ENCODE measurements at places on chromosomes 7 and 10.
A peak's percentile ranks its signal among the peaks of the same experiment; 100 is the strongest.

DNA sequence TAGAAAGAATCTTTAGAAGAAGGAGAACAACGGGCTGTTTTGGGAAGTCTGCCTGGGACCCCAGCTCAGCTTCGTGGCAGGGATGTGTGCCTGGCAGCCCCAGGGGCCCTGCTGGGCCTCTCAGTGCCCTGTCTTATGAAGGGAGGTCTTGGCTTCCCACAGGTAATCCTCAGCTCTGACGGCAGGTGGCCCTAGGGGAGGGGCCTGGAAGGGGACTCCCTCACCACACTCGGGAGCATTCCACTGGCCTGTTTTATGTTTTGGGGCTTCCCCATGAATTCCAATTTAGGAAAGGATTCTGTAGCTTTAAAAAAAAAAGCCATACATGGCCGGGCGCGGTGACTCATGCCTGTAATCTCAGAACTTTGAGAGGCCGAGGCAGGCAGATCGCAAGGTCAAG lies 3.0 kb upstream of the DMBT1 start:
- no peak for DNase-seq

- peak; percentile 23 for DNase-seq
Observed at GRCh38 chr10:100743626-100744135, 1.7 kb upstream of the PAX2 start.

DNA sequence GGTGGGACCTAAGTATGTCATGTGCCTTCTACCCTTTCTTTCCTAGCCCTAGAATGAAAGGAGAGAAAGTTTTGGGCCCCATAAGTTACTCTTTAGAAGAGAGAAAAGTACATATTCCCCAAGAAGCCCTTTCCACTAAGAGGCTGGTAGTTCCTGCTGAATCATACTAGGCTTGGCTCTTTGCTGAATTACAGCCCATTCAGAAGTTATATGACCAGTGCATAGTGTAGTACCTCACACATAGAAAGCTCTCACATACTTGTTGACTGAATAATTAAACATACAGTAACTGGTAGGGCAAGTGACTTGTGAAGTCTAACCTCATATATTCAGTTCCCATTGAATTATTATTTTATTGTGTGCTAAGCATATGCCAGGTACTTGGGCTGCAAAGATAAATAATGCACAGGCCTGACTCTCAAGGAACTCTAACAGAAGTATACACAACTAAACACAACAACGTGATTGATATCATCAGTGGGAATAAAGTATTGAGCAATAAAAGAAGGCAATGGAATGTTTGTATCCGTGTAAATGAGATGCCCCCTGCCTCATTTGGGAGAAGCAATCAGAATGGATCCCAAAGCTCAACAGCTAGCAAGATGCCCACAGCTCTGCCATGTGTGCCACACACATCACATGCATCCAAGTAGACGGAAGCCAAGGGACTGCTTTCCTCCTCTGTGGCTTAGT lies 38.9 kb upstream of the UBN2 start:
- no peak for DNase-seq

GRCh38 chr7:922334-923107 lies 32.0 kb downstream of the ADAP1 start:
- DNase-seq, result no peak

GRCh38 chr10:42961796-42962109 lies 115.1 kb upstream of the RET start:
- DNase-seq, result no peak

GRCh38 chr7:936386-937054 lies 18.0 kb downstream of the ADAP1 start:
- DNase-seq, result peak; percentile 54

GRCh38 chr10:119919271-119919670 lies 26.7 kb downstream of the SEC23IP start:
- no peak for DNase-seq

- DNase-seq, result no peak
Observed at GRCh38 chr7:80896906-80897598, 21.8 kb downstream of the SEMA3C start.

DNA sequence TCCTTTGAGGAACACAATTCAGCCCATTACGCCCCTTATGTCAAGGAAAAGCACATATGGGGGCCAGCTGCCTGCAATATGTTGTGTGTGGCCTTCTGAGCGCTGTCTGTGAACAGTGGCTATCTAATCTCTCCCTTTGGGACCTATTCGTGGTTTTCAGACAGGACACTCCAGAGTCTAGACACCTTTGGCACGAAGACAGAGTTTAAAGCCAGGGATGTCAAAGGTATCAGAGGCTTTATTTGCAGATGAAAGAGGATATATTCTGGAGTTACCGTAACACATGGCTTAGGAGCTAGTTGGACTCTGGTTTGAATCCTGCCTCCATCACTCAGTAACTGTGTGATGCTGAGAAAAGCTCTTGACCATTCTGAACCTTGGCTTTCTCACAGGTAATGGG lies 14.8 kb upstream of the EEPD1 start:
- DNase-seq, result no peak

DNA sequence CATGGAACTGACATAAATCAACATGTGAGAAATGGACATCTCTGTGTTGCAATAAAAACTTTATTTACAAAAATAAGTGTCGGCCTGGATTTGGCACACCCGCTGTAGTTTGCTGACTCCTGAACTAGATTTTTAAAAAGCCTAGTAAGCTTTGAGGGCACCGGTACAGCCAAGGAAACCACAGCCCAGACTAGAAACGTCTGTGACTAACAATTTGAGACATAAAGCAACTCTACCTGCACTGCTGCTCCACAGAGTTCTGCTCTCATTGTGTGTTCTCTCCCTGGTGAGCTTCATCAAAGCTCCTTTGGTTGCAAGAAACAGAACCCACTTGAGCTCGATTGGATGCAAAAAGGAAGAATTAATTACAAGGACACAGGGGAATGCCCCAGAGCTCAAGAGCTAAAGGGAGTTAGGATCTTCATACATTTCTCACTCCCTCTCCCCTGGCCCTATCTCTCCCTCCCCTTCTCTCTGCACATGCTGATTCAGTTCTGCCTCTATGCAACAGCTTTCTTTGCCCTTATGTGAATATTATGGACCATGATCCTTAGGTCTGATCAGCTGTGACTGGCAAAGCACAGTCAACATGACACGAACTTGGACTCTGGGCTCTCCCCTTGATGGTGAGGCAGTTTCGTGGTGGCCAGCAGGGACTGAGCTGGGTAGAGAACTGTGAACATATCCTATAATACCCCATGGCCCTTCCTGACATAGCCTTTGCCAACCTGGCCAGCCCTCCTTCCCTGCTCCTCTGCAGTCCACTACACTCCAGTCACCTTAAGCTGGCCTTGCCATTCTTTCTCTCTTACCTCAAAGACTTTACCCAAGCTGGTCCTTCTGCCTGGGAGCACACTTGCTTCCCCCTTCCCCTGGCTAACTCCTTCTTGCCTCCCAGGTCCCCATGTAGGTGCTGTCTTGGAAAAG lies 77.5 kb upstream of the YAE1 start:
- no peak for DNase-seq

DNA sequence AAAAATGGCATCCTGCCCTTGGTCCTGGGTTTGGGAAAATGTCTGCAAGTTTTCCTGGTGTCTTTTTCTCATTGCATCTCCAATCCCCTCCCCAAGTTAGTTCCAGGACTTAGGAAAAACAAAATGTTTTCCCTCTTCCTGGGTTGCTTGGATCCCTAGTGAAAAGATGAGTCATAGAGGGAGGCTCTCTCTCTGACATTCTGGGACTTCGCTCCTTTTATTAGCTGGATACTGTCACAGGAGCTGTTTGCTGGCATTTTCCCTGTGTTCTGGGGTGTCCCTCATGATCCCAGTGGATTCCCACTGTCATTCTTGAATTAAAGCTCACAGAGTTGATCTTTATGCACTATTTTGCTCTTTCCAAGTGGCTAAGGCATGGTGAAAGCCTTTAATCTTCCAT lies 316.4 kb upstream of the MBL2 start:
- no peak for DNase-seq

DNA sequence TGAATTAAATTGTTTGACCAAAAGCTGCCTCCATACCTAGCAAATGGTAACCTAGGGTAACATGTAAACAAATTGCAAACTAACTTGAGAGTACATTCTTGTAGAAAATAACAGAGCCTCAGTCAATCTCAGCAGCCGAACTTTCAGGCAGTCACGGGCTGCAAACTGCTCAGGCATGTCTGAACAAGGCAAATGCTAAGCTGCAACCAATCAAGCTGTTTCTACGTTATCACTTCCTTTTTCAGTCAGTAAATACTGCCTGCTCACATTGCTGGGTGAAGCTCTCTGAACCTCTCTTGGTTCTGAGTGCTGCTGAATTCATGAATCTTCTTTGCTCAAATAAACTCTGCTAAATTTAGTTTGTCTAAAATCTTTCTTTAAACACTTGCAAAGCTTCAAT lies 1212.4 kb downstream of the SORCS1 start:
- DNase-seq, result no peak

GRCh38 chr10:99560277-99561126 lies 27.8 kb downstream of the NKX2-3 start:
- DNase-seq, result peak; percentile 44

- DNase-seq, result no peak
Observed at GRCh38 chr10:24894728-24895127, 57.7 kb downstream of the PRTFDC1 start.

DNA sequence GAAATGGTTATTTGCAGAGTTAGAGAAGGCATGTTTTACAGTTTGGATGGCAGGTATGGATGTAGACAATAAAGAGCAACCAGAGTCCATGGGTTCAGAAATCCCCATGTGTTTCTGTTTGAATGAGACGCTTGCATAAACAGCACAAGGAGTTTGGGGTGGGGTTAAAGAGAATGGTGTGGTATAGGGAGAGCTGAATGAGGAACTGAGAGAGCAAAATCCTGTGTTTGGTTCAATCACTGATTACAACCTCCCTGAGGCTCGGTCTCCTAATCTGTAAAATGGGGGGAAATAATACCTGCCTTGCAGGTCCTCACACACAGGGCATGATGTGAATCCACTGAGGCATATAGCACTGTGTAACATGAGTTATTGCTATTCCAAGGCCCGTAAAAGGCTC lies 23.7 kb downstream of the CAV1 start:
- no peak for DNase-seq

DNA sequence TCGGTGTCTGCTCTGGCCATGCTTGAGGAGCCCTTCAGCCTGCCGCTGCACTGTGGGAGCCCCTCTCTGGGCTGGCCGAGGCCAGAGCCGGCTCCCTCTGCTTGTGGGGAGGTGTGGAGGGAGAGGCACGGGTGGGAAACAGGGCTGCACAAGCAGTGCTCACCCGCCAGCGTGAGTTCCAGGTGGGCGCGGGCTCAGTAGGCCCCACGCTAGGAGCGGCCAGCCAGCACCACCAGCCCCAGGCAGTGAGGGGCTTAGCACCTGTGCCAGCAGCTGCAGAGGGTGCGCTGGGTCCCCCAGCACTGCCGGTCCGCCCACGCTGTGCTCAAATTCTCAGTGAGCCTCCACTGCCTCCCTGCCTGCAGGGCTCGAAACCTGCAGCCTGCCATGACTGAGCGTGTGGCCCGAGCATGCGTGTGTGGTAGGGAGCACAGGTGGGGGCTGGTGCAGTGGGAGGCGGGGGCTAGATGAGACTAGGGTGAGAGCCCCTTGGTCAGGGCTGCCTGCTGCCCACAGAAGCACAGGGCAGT lies 223.0 kb downstream of the ZNF248 start:
- DNase-seq, result no peak

- DNase-seq, result no peak
Observed at GRCh38 chr7:28823582-28823981, 134.5 kb downstream of the TRIL start.

- peak; percentile 35 for DNase-seq
Observed at GRCh38 chr7:50142425-50143017, 49.5 kb upstream of the ZPBP start.

DNA sequence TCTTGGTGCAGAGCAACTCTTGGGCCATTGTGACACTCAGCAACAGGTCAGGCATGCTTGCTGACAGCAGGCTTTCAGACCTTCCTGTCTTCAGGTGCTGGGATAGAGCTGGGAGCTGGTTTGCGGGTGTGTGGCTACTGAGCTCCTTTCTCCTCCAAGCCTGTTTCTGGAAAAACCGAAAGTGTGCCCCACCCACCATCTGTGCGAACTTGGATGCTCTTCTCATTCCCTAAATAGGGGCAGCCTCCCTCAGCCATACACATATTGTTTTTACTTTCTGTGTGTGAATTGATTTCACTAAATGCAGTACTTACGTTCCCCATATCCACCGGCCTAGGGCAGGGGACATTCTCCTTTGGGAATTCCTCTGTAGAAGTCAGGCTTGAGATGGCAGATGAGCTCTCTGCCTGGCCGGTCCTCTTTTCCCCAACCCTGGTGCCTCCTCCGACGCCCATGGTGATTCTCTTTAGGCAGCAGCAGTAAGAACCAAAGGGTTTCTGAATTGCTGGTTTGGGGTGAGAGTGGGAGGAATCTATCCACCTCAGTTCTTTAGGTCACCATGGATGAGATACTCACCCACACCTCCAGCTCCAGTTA lies 6.3 kb upstream of the NEUROG3 start:
- DNase-seq, result no peak

DNA sequence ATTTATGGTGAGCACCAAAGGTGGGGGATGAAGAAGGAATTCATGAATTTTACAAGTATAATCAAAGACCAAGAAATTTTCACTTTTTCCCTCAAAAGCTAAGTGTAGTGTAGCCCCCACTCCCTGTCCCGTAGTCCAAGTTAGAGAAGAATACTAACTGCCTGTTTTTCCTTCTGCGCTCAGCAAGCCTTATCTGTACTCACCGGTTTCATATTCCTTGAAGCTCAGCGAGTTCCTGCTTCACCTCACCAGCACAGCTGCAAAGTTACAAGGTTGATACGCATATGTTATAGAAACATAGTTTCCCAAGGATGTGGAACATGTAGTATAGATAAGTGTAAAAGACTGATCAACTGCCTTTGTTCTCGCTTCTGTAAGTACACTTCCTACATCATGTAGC lies 16.0 kb upstream of the ZNF33B start:
- DNase-seq, result no peak

DNA sequence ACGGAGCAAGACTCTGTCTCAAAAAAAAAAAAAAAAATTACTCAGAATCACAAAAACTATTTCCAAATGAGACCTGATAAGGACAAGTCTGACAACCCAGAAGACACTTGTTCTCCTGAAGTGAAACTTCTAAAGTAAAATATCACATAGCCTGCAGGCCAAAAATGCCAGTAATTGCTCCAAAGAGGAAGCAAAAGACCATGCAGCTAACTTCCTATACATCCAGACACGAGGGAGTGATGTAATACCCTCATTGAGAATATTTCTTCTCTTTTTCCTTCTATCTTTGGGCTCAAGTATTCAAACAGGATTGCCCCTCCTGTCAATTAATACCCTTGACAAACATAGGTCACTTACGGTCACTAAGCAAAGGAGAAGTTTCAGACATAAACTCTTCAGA lies 31.2 kb downstream of the ARMH3 start:
- DNase-seq, result no peak

DNA sequence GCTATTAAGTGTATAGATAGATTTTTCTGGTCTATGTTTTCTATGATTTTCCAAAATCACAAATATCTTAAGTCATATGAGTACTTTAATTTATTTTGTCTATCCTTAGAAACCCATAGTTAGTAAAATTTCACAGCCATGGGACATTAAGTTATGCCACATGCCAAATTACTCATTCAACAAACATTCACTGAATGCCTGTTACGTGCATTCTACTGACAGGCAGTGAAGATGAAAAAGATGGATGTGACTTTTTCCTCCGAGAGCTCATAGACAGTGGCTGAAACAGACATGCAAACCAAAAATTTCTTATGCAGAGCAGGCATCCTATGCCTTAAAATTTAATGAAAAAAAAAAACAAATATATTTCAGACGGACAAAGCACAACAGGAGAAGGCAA lies 84.9 kb downstream of the CHRM2 start:
- DNase-seq, result no peak
